ENCODE measurements at places on chromosomes 3 and 15.

DNA sequence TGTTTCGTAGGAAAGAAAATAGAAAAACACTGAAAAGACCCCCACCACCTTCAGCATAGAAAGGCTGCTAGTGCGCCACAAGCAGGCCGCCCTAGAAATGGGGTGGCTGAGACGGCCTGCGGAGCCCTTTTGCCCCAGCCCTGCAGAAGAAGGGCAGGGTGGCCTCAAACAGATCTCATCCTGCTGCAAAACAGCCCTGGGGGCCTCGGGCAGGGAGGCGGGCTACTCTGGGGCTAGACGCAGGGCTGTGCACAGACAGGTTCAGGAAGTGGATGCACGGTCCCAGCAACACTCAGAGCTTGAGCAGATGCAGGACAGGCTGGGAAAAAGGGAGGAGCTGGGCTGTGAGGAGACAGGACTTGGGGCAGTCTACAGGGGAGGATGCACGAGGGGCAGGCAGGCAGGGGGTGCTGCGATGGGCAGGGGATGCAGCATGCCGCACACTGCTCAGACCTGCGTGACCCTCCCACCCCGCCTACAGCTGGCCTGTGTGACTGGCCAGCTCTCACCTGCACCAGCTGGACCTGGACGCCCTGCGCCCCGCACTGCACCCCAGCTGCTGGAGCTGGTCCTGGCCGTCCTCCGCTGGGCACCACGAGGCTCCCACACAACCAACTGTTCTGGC lies 34.3 kb downstream of the ZXDC start:
- no peaks in the 10 kb centered on the region for H3K27me3 ChIP-seq
- DNase-seq: no peak
- 0 out of 2 replicates have a peak, but pooled peaks cover 5% of the 10 kb centered on the region for H3K36me3 ChIP-seq

- no peak overlapping the region for H3K27ac ChIP-seq
- DNase-seq: no peak
- no peaks in the 10 kb centered on the region for H3K4me1 ChIP-seq
Measured at GRCh38 chr3:183533412-183534132, 21.9 kb downstream of the KLHL6 start.

DNA sequence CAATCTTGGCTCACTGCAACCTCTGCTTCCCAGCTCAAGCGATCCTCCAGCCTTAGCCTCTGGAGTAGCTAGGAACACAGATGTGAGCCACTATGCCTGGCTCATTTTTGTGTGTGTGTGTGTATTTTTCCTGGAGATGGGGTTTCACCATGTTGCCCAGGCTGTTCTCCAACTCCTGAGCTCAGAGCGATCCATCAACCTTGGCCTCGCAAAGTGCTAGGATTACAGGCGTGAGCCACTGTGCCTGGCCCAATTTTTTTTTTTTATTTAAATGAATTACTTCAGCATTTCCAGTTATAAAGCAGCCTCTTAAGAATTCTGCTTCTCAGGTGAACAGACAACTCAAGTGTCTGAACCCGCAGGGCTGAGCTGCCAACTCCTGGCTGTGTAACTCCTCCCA lies 20.1 kb upstream of the ST3GAL6 start:
- no peak for DNase-seq
- H3K27me3 ChIP-seq: no peaks in the 10 kb centered on the region
- no peaks in the 10 kb centered on the region for H3K4me1 ChIP-seq
- no peak overlapping the region for H3K27ac ChIP-seq
- no peak overlapping the region for H3K4me3 ChIP-seq

- no peak overlapping the region for H3K4me3 ChIP-seq
- no peak overlapping the region for H3K27ac ChIP-seq
- H3K36me3 ChIP-seq: no peaks in the 10 kb centered on the region
Measured at GRCh38 chr15:25172691-25173090, 217.9 kb downstream of the SNRPN start.
